Stimulated activated CD4-positive, alpha-beta T cell treated with anti-CD3 and anti-CD28 coated beads, Interleukin-1b, Interleukin-23, amount 100 ng/mL, for 1 hour (primary cell): ENCODE measurements at places on chromosomes 2 and 18.

DNA sequence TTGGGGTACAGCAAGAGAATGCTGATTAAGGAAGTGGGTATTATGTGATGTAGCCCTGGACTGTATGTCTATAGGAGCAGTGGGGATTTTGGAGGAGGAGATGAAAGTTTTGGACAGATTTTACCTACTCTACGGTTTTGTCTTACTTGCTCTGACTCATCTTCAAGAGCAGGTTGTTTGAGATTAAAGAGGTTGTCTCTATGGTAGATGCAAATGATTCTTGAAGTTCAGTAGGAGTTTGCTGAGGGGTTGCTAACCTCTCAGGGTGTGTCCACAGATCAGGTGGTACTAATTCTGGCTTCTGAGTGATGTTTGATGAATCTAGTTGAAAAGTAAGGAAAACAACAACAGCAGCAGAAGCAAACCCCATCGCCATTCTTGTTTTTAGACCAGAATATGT lies 9.7 kb upstream of the SERPINB12 start:
- DNase-seq = no peak

DNA sequence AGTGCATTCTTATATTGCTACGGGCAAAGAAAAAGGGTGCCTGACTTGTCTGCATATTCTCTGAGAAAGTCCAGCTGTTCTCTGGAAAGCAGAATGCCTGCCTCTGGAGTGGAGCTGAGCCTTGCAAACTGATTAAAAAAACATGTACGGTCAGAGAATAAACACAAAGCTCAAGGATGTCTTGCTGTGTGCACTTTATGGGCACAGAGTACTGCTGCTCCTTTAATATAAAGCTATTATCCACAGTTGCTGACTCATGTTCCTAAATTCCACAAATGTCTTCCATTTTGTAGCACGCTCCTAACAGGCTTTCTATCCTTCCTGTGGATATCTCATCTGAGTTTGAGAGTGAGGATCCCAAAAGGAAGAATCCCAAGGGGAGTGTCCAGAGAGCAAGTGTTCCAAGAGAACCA lies 229.0 kb downstream of the MREG start:
- no peak for DNase-seq

GRCh38 chr2:73177645-73178255 lies 24.6 kb upstream of the NOTO start:
- DNase-seq = no peak

- DNase-seq = no peak
Measured at GRCh38 chr2:86308356-86308755, 29.1 kb downstream of the REEP1 start.

DNA sequence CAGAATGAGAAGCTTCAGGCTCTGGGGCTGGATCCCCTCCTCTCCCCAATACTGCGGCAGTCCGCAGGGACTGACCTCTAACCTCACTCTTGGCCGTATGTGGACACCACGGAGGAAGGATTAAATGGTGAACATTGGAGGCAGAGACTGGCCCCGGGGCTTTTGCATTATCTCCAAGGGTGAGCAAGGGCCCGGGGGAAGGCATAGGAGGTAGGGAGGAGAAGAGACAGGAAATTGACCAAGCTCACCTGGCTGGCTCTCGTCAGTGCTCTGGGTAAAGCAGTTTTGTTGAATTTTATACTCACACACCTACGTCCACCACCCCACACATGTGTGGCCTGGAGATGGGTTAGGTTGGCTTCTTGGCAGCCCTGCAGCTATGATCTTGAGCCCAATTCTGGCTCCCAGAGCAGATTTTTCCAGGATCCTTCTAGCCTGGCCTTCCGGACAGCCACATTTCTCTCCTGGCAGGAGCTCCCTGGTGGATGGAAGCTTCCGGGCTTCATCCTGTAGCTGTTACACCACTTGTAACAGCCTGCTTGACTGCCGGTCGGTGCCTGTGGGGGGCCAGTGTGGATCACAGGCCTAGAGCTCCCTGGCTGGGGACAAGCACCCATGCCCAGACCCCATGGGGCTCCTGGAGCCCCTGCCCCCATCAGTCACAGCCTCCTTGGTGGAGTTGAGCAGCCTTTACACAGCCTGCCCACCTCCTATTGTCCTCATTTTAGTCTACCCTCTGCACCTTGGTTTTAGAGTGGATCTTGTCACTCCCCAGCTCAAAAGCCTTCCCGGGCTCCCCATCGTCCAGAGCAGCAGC lies 7.6 kb downstream of the ITM2C start:
- DNase-seq = no peak

DNA sequence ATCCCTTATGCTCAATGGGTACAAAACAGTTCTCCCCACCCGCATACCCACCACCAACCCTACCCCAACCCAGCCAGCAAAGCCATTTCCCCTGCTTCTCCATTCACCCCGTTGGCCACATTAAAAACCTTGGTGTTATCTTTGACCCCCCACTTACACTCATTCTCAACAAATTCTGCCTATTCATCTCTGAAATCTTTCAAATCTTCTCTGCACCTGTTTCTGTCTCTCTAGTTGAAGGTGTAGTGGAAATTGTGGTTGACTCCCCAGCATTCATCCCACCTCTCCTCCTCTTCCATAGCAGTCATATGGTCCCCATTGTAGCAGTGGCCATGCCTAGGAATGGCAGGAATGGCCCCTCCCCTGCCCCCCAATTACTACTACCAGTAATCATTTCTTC lies 20.5 kb upstream of the TET3 start:
- DNase-seq = no peak

- no peak for DNase-seq
Measured at GRCh38 chr18:45267622-45268021, 347.7 kb upstream of the SLC14A2 start.

DNA sequence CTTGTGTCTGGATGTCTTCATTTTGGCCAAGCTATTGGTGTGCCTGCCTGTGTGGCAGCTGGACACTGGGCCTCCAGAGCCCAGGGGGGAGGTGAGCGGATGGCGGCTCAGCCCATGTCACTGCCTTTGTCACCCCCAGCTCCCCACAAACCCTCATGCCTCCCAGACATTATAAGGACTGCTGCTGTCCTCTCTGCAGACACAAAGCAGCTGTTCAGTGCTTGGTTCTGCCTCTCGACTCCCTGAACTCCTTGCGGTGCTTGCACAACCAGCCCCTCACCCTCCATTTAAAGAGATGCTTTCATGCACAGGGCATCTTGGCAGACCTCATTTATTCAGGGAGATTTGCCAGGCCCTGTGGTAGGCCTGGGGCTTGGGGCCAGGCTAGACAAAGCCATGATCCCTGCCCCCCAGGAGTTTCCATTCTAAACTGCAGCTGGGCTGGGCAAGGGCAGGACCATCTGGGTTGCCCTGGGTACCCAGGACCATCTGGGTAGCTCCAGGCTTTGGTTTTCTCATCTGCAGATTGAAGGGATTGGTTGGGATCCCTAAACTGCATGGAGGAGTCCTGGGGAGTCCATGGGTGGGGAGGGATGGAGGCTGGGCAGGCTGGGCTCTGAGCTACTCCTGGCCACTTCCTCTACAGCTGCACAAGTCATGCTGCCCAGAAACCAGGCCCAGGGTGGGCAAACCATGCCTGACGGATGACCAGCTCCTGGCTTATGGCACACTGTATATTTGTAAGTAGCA lies 168.5 kb downstream of the CELF4 start:
- DNase-seq = no peak

- DNase-seq = no peak
Measured at GRCh38 chr2:222627764-222628163, 28.1 kb downstream of the FARSB start.

GRCh38 chr2:124988111-124988510 lies 963.0 kb downstream of the CNTNAP5 start:
- no peak for DNase-seq

- no peak for DNase-seq
Measured at GRCh38 chr2:38436227-38436664, 59.2 kb upstream of the ATL2 start.

GRCh38 chr18:8814206-8814605 lies 108.8 kb downstream of the MTCL1 start:
- no peak for DNase-seq

GRCh38 chr2:11292464-11293255 lies 51.8 kb downstream of the ROCK2 start:
- DNase-seq = no peak

GRCh38 chr18:10153924-10154752 lies 240.3 kb downstream of the VAPA start:
- no peak for DNase-seq

DNA sequence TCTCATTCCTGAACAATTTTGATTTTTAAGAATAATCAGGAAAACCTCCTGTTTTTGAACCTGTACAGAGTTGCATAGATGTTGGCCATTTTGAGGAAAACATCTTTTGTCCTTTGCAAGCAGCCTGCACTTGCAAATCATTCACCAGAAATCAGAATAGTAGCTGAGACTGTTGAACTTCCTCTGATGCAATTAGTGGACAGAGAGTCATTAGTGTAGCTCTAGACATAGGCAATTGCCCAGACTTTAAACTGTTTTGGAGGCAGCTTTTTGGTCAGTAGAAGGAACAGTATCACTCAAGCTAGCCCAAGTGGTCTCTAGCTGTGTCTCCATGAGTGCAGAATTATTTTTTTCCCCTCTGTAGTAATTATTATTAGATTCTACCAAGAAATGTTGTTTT lies 326.1 kb downstream of the PIK3C3 start:
- no peak for DNase-seq

DNA sequence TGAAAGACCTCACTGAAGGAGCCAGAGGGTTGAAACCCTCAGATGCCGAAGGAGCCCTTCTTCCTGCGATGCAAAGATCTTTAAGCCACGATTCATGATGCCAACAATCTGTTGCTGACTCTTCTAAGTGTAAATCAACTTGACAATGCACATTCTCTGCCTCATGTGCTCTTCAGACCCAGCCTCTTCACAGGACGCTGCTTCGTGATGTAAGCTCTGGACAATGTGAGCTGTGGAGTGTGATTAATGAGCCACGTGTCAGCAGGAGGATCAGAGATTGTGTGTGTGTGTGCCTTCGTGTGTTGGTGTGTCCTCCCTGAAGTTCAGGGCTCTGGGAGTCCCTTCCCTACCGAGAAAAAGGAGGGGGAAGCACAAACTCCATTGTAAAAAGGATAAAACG lies 26.5 kb upstream of the TWIST2 start:
- no peak for DNase-seq

- DNase-seq = no peak
Measured at GRCh38 chr18:63306249-63306648, 13.3 kb downstream of the BCL2 start.

- DNase-seq = no peak
Measured at GRCh38 chr2:50613161-50613560, 418.8 kb downstream of the NRXN1 start.

DNA sequence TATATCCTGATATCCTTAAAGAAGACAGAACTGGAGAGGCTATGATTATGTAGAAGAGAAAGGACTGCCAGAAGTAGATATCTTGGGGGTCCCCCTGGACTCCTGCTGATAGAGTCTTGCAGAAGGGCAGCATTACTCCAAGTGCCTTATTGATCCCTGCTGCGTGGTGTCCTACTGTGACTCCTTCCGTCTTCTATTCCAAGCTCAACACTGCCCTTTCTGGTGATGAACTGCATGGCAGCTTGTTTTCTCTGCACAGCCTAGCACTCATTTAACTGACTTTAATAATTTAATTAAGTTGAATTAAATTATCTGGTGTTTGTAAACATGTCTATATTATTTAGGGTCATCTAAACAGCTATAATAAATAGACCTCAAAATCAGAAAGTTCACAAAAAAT lies 194.1 kb upstream of the DSEL start:
- no peak for DNase-seq

DNA sequence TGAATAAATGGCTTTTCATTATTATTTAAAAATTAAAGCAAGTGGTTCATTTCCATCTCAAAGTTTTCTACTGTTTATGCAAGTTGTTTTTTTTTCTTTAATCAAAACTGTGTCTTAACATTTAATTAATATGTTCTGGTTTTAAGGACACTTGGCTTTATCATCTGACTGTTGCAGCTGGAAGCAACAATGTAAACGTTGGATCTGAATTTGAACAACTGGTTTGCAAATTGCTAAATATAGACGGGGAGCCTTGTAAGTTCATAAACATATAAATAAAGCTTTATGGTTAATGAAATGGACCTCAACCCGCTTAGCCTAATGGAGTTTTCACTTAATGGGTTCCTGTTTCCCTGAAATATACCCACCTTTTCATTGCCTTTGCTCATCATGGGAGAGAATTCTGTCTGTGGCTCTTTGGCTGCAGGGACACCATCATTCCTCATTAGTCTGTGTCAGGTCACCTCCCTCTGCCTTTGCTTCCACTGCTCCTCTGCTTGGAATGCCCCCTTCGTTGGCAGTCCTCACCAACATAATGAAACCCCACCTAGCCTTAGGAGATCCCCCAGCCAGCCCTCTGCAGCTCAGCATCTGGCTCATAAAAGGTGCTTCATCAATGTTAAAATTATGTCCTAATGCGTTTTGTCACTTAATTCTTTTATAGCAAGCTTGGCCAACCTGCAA lies 44.2 kb upstream of the DYNC2LI1 start:
- no peak for DNase-seq

- no peak for DNase-seq
Measured at GRCh38 chr2:151979694-151980093, 119.2 kb downstream of the CACNB4 start.

DNA sequence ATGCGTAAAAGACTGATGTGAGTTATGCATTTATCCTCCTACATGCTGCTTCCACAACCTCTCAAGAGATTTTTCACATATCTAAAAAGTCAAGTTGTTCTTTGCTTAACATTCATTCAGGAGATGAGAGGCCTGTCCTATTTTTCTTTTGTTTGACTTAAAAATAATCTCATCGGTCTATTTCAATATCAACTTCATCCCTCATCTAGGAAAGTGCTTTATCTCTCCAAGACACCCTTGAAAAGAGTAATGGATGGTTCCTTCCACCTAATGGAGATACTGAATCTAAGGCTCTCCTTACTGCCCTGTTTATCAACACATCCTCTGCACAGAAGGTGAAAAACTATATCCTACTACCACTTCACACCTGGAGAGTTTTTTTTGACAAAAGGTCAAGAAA lies 2.4 kb downstream of the NFE2L2 start:
- no peak for DNase-seq

GRCh38 chr2:150047620-150048222 lies 439.7 kb downstream of the RND3 start:
- DNase-seq = no peak

DNA sequence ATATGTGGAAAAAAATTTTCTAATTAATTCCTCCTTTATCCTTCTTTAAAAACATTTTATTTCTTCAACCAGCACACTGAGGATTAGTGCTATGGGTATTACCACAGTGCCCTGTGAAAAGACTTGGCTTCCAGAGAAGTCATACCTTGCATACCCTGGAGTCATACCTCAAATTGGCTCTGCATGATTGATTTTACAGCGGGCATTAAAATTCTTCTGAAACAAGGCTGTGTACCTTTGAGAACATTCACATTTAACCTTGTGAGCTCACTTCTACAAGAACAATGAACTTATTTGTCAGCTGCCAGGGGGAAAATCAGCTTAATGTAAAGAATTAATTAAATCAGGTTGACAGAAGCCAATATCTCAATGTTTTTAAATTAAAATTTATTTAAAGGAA lies 44.6 kb downstream of the SLC35F5 start:
- DNase-seq = no peak

DNA sequence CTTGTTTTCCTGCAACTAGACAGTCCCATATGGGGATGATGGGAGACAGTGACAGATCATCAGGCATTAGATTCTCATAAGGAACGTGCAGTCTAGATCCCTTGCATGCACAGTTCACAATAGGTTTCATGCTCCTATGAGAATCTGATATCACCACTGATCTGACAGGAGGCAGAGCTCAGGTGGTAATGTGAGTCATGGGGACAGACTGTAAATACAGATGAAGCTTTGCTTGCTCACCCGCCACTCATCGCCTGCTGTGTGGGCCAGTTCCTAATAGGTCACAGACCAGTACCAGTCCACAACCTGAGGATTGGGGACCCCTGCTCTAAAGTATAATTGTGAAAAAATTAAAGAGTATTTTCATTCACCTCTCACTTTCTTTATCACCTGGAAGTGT lies 23.6 kb upstream of the RAB1A start:
- DNase-seq = no peak
